ENCODE measurements at places on chromosomes 1 and 21.
A peak's percentile ranks its signal among the peaks of the same experiment; 100 is the strongest.

- no peak for DNase-seq
Observed at GRCh38 chr1:192810253-192810880, 1.5 kb downstream of the RGS2 start.

DNA sequence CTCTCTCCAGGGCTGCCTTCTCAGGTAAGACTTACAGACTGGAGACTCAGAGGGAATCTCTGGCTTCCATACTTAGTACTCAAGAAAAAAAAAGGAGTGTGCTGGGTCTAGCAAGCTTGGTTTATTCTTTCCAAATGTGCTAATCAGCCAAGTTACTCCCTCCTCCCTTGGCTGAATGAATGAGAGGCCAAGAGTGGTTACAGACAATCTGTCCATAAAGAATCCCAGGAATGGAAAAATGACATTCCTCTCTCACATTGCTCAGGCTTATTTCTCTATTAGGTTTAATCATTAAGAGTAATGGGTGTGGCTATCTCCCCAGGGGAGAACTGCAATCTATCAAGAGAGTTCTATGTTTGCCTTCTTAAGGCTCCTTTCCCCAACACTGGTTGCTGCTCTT is 547.3 kb upstream of the PLXNA2 start:
- DNase-seq: no peak

GRCh38 chr1:179637211-179637860 is 45.7 kb downstream of the TDRD5 start:
- DNase-seq: no peak

GRCh38 chr21:18155508-18156193 is 89.0 kb upstream of the CHODL start:
- peak; percentile 14 for DNase-seq

DNA sequence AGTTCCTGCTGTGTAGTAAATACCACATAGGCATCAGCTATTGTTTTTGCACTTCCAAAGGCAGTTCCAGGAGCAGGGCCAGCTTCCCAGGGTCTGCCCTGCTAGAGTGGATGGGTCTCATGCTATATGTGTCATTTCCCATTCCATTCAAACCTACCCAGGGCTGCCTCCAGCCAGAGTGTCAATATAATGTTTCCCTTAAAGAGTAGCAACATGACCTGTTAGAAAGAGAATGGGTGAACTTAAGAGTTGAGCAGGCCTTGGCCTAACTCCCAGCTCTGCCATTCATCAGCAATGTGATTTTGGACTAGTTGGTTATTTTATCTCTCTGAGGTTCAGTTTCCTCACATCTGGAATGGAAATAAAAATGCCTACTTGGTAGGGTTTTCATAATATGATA is 44.9 kb downstream of the RAB3B start:
- DNase-seq: no peak

GRCh38 chr1:186572509-186572908 is 107.7 kb downstream of the PTGS2 start:
- no peak for DNase-seq

DNA sequence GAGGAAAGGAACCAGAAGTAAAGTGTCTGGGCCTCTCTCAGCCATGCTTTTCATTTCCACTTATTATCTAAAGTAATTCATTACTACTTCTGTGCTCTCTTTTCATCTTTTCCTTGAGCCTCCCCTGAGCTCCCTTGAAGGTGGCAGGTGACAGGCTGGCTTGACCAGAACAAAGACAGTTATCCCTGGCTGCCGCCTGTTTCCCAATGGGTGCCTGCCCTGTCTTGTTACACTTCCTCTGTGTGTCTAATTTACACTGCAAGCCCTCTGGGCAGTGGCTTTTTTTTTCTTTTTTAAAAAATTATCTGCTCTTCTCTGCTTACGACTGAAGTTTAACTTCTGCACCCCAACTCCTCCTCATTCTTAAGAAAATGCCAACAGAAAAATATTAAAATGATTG is 113.4 kb downstream of the NGF start:
- DNase-seq: no peak
